ENCODE measurements at places on chromosomes 5 and 9. TPM values are rescaled to one million over a fixed set of nuclear protein-coding genes. Genes with fewer than 3 reads are reported as not detected.

NMUR2 gene
- total RNA-seq: not detected

UNC13B gene
- 37.1 TPM for total RNA-seq

DNA sequence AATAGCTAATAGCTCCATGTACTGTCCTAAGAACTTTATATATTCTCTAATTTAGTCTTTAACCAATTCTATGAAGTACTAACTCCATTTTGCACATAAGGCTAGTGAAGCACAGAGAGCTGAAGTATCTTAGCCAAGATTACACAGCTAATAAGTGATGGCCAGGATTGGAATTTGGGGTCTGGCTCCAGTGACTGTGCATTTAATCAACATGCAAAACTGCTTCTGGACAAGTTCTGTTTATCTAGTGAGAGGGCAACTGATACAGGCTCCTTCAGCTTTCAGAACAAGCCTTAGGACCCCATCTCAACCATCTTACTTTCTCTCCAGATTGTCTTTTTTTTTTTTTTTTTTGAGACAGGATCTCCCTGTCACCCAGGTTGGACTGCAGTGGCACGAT is 21.3 kb downstream of the SLC25A25 start:
- no peaks in the 10 kb centered on the region for H3K27me3 ChIP-seq
- H3K4me3 ChIP-seq: no peak overlapping the region
- peaks cover 21% of the 10 kb centered on the region for H3K4me1 ChIP-seq

- DNase-seq: no peak
- H3K4me3 ChIP-seq: no peak overlapping the region
- H3K27ac ChIP-seq: no peak overlapping the region
- no peaks in the 10 kb centered on the region for H3K4me1 ChIP-seq
- H3K27me3 ChIP-seq: peaks cover 3% of the 10 kb centered on the region
Measured at GRCh38 chr5:180589771-180590542, 1.3 kb downstream of the SCGB3A1 start.

NOXA1 gene
- 13.3 TPM for total RNA-seq

HRCT1 gene
- total RNA-seq: 1.4 TPM

DNA sequence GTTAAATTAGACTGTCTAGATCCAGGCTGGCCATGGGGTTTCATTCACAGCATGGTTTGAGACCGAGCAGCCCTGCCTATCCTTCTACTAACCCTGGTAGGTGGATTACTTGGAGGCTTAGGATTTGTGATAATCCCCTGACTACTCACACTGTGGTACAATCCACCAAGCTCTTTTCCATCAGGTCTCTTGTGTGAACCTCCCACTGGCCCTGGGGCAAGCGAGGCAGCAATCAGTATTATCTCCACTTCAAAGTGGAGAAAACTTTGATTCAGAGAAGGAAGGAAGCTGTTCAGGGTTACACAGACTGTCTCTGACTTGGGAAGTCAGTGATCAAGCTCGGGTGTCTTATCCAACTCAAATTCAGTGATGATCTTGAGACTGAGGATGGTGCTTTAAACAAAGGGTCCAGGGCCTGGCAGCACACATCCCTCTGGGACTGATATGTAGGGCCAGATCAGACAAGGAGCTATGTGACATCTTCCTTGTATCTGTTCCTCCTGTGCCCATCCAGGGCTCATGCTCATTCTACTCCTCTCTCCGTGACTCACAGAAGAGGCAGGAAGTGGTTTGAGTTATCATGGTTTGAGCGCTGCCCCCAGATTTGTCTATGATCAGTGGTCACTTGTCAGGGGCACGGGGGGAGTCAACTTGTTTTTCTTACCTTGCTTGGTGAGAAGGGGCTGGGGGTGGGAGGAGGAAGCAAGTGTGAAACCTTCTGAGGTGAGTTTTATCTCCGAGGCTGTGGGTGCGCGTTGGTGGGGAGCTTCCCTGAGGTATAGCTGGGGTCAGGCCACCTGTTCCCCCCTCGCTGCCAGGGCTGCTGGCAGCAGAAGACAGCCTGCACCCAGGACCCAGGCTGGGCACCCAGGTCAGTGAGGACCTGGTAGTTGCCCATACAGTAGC is 48.6 kb downstream of the RGS3 start:
- H3K27ac ChIP-seq: no peak overlapping the region
- H3K36me3 ChIP-seq: no peaks in the 10 kb centered on the region
- H3K27me3 ChIP-seq: no peaks in the 10 kb centered on the region
- no peak overlapping the region for H3K4me3 ChIP-seq

KCNV2 gene
- not detected for total RNA-seq

DNA sequence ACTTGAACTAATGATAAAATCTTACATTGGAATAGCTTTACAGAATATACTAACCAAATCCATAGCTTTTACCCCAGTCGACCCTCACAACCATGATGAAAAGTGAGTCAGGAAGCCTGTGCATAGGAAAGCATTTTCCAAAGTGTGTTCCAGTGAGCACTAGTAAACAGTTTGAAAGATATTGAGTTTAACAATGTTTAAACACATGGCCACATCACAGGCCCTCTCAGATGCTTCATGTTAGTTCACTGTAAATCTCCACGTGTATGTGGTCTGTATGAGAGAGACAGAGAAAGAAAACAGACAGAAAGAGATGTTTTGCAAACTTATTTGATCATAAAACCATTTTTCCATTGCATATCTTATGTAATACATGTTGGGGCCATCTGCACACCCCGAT is 27.0 kb downstream of the PRUNE2 start:
- H3K4me3 ChIP-seq: no peak overlapping the region
- H3K4me1 ChIP-seq: no peaks in the 10 kb centered on the region
- H3K36me3 ChIP-seq: no peaks in the 10 kb centered on the region
- no peak for DNase-seq
- H3K27me3 ChIP-seq: no peaks in the 10 kb centered on the region

ADAMTSL2 gene
- 3.0 TPM for total RNA-seq

DNA sequence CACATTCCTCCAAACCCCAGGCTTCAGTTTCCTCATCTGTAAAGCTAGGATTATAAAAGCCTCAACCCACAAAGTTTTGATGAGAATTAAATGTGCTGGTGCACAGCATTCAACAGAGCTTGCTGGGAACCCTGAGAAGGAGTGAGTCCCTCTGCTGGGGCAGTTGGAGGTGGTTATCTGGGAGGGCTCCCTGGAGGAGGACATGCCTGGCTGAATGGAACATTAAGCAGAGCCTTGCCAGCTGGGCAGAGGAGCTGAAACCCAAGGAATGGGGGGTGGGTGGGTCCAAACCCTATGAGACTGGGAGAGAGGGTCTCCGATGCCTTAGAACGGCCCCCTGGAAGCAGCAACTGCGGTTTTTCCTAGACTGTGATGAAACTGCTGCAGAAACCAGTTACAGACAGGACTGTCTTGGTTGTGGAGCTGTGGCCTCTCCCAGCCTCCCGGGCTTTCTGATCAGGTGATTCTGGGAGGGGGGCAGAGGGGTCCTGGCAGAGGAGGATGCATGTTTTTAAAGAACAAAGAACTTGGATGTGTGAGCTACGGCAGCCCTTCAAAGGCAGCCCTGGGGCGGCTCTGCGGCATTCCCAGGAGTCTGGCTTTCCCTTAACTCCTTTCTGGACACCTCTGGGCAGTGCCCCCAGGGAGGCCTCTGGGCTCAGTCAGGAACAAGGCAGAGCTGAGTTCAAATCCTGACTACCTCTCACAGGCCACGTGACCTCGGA is 20.8 kb downstream of the FIBCD1 start:
- H3K27ac ChIP-seq: no peak overlapping the region
- no peak for DNase-seq
- H3K4me1 ChIP-seq: no peaks in the 10 kb centered on the region
- H3K27me3 ChIP-seq: no peaks in the 10 kb centered on the region
- H3K4me3 ChIP-seq: no peak overlapping the region

DNA sequence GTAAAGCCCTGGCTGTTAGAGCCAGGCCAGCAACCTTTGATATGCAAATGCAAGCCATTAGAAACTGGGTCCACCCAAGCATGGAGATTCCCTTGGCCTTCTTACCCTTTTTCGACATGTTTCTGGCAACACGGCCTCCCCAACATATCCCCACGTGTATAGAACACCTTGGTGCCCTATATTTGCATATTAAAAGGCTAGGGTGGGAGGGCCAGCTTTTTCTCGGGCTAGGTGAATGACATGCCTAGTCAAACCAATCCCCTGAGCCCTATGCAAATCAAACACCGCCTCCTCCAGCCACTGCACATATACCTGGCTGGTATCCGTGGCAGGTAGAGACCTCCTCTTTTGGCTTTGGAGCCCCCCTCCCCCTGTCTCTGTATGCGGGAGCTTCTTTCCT is 55.6 kb upstream of the ZFR start:
- H3K4me3 ChIP-seq: no peak overlapping the region
- peaks cover 9% of the 10 kb centered on the region for H3K4me1 ChIP-seq
- H3K27me3 ChIP-seq: no peaks in the 10 kb centered on the region

- no peaks in the 10 kb centered on the region for H3K36me3 ChIP-seq
- no peak for DNase-seq
- H3K27me3 ChIP-seq: no peaks in the 10 kb centered on the region
Measured at GRCh38 chr9:4964540-4964939, 20.5 kb upstream of the JAK2 start.

- H3K27me3 ChIP-seq: no peaks in the 10 kb centered on the region
- H3K4me1 ChIP-seq: no peaks in the 10 kb centered on the region
- no peak for DNase-seq
- H3K36me3 ChIP-seq: no peaks in the 10 kb centered on the region
- no peak overlapping the region for H3K27ac ChIP-seq
Measured at GRCh38 chr9:9625248-9625647, 987.6 kb downstream of the PTPRD start.

COL27A1 gene
- total RNA-seq: 37.7 TPM

All from uterus (tissue), 4 donors.